ENCODE measurements at places on chromosomes 2 and 18.
A peak's percentile ranks its signal among the peaks of the same experiment; 100 is the strongest.

GRCh38 chr2:39335930-39336329, 92.2 kb upstream of the CDKL4 start:
- DNase-seq, result no peak
- H3K36me3 ChIP-seq, result no peaks in the 10 kb centered on the region
- no peak overlapping the region for H3K4me3 ChIP-seq
- H3K27ac ChIP-seq, result no peak overlapping the region

GRCh38 chr2:85216927-85217326, 83.7 kb downstream of the TCF7L1 start:
- no peak overlapping the region for H3K4me3 ChIP-seq
- no peak for DNase-seq

GRCh38 chr2:24280645-24281044, 79.7 kb downstream of the ITSN2 start:
- no peak overlapping the region for H3K4me3 ChIP-seq
- no peaks in the 10 kb centered on the region for H3K27me3 ChIP-seq
- H3K36me3 ChIP-seq, result peaks cover 42% of the 10 kb centered on the region
- no peaks in the 10 kb centered on the region for H3K4me1 ChIP-seq
- no peak for DNase-seq

DNA sequence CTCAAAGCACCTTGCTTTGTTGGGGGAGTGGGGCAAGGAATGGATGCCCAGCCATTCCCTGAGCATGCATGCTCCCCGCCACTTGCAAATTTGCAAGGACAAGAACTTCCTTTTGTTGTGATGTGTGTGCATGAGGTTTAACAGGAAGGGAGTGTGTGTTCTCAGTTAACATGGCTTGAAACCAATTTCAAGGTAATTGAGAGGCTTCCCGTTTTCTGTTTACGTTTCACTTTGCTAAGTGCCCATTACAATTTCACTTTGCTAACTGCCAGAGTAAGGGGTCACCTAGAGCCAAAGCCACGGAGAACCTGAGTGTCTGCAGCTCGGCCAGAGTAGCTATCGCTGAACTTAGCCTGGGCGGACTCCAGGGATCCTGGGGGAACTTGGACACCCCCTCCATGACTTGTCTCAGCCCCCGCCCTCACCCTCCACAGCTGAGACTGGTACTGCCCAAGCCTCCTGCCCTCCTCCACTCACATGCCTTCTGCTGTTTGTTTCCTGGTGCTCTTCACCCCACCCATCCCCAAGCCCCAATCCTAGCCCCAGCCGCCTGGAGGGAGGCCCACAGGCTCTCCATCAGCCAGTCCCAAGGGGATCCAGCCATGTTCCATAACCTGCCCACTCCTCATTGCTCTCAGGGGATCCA, 53.6 kb upstream of the LAPTM4A start:
- no peak overlapping the region for H3K27ac ChIP-seq
- no peak for DNase-seq
- no peaks in the 10 kb centered on the region for H3K36me3 ChIP-seq

GRCh38 chr2:204692790-204693189, 147.5 kb downstream of the PARD3B start:
- no peaks in the 10 kb centered on the region for H3K36me3 ChIP-seq
- no peaks in the 10 kb centered on the region for H3K4me1 ChIP-seq
- DNase-seq, result no peak
- no peaks in the 10 kb centered on the region for H3K27me3 ChIP-seq
- no peak overlapping the region for H3K27ac ChIP-seq
- H3K4me3 ChIP-seq, result no peak overlapping the region

- DNase-seq, result no peak
- H3K27ac ChIP-seq, result no peak overlapping the region
- peak overlapping the region; percentile 71 for H3K4me3 ChIP-seq
- H3K4me1 ChIP-seq, result peaks cover 29% of the 10 kb centered on the region
Observed at GRCh38 chr2:217995731-217996231, 7.0 kb downstream of the TNS1 start.

- no peak overlapping the region for H3K4me3 ChIP-seq
- peaks cover 9% of the 10 kb centered on the region for H3K27me3 ChIP-seq
- H3K4me1 ChIP-seq, result no peaks in the 10 kb centered on the region
- no peaks in the 10 kb centered on the region for H3K36me3 ChIP-seq
- no peak for DNase-seq
Observed at GRCh38 chr2:136167721-136168475, 49.9 kb upstream of the CXCR4 start.

DNA sequence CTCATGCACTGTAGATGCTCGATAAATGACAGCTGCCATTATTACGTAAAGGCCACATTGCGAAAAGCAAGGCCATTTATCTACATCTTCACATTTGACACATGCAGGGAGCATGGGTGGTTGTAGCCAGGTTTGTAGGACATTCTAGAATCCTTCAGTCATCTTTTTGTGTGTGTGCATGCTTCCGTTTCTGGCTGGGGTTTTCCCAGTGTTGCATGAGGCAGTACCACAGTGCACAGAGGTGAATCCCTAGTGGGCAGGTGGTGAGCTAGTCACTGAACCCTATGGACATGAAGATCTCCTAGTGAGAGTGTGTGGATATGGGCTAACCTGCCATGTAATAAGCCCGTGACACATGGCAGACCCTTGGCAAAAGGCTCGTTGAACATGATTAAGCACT, 151.8 kb upstream of the SLC14A2 start:
- H3K27ac ChIP-seq, result no peak overlapping the region
- DNase-seq, result no peak
- no peak overlapping the region for H3K4me3 ChIP-seq
- H3K27me3 ChIP-seq, result peaks cover 61% of the 10 kb centered on the region
- H3K36me3 ChIP-seq, result no peaks in the 10 kb centered on the region

- peaks cover 11% of the 10 kb centered on the region for H3K4me1 ChIP-seq
- H3K27ac ChIP-seq, result no peak within 1 kb of the TSS
- H3K4me3 ChIP-seq, result peak within 1 kb of the TSS; percentile 80
- H3K27me3 ChIP-seq, result no peaks in the 10 kb centered on the region
- H3K36me3 ChIP-seq, result no peaks in the 10 kb centered on the region
Observed at GRCh38 chr2:6917071-6917760, at the start of gene RNF144A. TSS of gene RNF144A (plus strand) at chr2:6917412. CDS start at chr2:6996927, 79,515 bp downstream.

DNA sequence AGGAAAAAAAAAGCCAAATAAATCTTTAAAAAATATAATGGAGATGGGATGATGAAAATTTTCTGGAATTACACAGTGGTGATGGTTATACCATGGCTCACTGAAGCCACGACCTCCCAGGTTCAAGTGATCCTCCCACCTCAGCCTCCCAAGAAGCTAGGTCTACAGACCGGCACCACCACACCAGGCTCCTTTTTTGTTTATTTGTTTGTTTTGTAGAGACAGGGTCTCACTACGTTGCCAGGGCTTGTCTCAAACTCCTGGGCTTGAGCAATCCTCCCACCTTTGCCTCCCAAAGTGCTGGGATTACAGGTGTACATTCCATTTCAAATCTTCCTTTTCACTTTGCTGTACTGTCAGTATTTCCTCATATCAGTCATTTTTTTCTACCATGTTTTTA, 61.7 kb downstream of the CHRNA1 start:
- H3K4me3 ChIP-seq, result no peak overlapping the region
- H3K27me3 ChIP-seq, result peaks cover 6% of the 10 kb centered on the region
- no peaks in the 10 kb centered on the region for H3K4me1 ChIP-seq

- DNase-seq, result no peak
- no peak overlapping the region for H3K27ac ChIP-seq
- H3K27me3 ChIP-seq, result no peaks in the 10 kb centered on the region
- H3K4me1 ChIP-seq, result no peaks in the 10 kb centered on the region
Observed at GRCh38 chr2:212073360-212073759, 465.2 kb downstream of the ERBB4 start.

- no peak overlapping the region for H3K4me3 ChIP-seq
- H3K4me1 ChIP-seq, result peaks cover 13% of the 10 kb centered on the region
- no peak for DNase-seq
Observed at GRCh38 chr18:48033790-48034650, 103.6 kb upstream of the SMAD2 start.

- no peak for DNase-seq
- H3K36me3 ChIP-seq, result peaks cover 16% of the 10 kb centered on the region
- H3K4me3 ChIP-seq, result no peak overlapping the region
- no peaks in the 10 kb centered on the region for H3K4me1 ChIP-seq
Observed at GRCh38 chr2:230809015-230809414, 55.7 kb upstream of the ITM2C start.

- no peaks in the 10 kb centered on the region for H3K27me3 ChIP-seq
- DNase-seq, result peak; percentile 94
Observed at GRCh38 chr2:70029814-70030409, 57.4 kb upstream of the PCBP1 start.

- H3K4me1 ChIP-seq, result peaks cover 3% of the 10 kb centered on the region
- H3K36me3 ChIP-seq, result peaks cover 7% of the 10 kb centered on the region
- DNase-seq, result no peak
- H3K27me3 ChIP-seq, result no peaks in the 10 kb centered on the region
- H3K27ac ChIP-seq, result no peak overlapping the region
Observed at GRCh38 chr2:113698892-113699447, 57.5 kb downstream of the SLC35F5 start.

DNA sequence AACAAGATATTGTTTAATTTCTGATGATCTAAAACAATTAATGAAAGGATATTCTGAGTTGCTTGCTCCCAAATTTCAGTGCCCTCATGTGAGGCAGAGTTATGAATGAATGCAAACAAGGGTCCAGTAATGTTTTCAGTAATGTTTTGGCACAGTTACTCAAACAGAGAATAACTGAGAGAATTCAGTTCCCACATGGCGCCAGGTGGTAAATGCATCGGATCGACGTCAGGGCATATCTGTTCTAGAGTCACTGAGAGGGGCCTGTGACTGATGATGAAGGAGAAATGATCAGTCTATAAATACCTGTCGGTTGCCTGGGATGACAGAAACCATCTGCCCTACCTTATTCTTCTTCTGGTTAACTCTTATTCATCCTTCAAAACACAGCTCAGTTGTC, 81.4 kb downstream of the KCNS3 start:
- peaks cover 4% of the 10 kb centered on the region for H3K27me3 ChIP-seq
- no peak overlapping the region for H3K27ac ChIP-seq
- DNase-seq, result no peak
- H3K4me3 ChIP-seq, result no peak overlapping the region
- no peaks in the 10 kb centered on the region for H3K36me3 ChIP-seq

All from mesenchymal stem cell (in vitro differentiated cells and primary cell).